T47D (cell line): ENCODE measurements at places on chromosomes 13 and 19.

DNA sequence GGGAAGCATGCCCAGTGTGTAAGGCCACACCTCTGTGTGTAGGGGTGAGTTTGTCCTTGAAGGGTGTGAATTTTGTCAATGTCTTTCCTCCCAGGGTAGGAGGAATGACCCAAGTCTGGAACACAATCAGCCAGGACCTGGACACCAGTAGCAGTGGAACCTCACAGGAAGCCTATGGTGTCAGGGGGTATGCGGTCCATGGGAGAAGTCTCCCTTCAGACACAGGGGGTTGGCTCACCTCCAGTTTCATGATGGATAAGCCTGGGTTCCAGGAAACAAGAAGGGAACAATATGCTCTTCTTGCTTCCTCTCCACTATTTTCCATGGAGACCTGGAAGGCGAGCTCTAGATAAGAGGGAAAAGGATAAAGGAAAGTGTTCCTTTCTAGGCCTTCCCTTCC lies 23.9 kb downstream of the B3GLCT start:
- DNase-seq, result no peak

DNA sequence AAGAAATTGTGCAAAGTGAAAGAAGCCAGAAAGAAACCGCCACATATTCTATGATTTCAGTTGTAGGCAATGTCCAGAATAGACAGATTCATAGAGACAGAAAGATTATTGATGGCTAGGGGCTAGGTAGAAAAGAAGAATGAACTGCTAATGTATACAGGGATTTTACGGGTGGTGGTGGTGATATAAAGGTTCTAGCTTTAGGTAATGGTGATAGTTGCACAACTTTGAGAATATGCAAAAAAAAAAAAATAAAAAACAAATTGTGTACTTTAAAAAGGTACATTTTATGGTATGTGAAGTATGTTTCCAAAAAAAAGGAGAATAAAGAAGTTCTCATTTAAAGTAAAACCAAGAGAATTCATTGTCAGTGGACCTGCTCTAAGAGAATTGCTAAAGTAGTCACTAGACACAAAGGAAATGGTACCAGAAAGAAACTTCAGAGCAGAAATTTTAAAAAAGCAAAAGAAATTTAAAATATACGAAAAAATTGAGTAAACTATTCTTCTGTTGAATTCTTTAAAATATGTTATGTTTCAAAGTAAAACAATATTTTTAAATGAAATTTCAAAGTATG lies 680.1 kb downstream of the UQCRFS1 start:
- DNase-seq, result no peak

DNA sequence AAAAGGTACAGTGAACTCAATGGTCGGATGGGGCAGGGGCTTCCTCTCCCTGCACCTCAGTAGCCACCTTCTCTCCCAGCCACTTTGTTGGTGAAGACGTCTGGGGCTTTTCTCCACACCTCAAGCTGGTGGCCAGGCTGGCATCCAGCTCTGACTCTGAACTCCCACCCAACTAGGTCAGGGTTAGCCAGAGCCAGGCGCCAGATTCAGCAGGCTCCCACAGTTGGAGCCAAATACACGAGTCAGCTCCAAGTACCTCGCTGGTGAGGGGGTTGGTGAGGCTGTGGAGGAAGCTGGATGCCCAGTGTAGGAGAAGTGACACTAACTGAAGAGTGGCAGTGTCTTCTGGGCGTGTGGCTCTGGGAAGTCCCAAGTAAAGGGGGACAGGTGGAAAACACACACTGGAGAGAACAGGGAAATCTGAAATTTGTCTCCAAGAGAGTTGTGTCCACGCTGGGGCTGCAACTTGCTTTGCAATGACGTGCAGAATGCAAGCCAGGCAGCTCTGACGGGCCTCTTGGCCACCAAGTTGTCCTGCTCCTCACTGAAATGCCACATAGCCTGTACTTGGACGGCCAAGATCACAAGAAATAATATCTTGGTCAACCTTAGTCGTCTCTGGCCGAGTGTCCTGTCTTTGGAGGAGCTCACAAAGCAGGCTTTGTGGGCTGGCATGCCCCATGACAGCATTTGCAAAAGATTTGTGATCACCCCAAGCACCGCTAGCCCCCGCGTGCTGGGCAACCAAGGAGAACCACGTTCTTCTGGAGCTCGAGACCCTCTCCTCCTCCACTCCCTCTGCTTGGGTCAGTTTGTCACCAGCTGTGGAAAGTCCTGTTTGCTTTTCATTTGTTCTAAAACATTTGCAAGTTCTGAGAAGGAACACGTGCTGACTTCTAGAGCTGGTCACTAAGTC lies 18.1 kb downstream of the SLC7A1 start:
- no peak for DNase-seq

DNA sequence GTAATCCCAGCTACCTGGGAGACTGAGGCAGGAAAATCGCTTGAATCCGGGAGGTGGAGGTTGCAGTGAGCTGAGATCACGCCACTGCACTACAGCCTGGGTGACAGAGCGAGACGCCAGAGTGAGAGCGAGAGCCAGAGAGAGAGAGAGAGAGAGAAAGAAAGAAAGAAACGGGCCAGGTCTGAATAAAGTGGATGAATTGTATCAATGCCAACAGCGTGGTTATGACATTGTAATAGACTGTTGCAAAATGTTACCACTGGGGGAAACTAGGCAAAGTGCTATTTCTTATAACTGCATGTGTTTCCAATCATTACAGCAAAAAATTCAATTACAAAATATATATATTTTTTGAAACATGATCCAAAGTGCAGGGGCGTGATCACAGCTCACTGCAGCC lies 11.8 kb upstream of the BTBD2 start:
- no peak for DNase-seq

GRCh38 chr19:13051557-13052165 lies 51.0 kb downstream of the LYL1 start:
- peak; percentile 86 for DNase-seq

- DNase-seq, result no peak
These were observed 3.2 kb upstream of the PRKCG start for GRCh38 chr19:53878776-53879139.

- DNase-seq, result no peak
These were observed 60.7 kb upstream of the MCF2L start for GRCh38 chr13:112908342-112908741.

DNA sequence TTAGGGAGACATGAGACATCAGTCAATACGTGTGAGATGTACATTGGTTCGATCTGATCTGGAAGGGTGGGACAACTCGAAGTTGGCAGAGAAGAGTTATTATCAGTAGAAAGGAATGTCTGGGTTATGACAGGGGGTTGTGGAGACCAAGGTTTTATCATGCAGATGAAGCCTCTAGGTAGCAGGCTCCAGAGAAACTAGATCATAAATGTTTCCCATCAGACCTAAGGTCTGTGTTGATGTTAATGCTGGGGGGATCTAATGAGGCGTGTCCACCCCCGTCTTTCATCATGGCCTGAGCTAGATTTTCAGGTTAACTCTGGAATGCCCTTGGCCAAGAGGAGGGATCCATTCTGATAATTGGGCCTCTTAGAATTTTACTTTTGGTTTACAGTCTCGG lies 187.0 kb upstream of the KL start:
- DNase-seq, result no peak

DNA sequence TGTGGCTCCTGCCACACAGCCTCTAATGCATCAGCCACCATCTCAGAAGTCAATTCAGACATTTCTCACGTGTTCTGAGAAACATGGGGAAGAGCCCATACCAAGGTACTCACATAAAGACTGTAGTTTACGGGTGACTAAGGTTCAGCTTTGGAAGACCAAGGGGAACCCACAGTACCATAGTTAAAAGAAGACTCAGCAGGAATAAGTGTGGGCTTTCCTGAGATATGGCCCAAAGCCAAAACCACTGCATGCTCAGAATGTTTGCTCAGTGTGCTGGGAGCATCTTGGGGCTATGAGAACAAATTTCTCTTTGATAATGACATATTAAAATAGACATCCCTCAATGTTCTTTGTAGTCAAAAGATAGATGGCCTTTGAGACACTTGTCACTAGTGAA lies 283.8 kb downstream of the DCT start:
- no peak for DNase-seq
